Adipocyte (in vitro differentiated cells): ENCODE measurements at places on chromosomes 3 and 15.

DNA sequence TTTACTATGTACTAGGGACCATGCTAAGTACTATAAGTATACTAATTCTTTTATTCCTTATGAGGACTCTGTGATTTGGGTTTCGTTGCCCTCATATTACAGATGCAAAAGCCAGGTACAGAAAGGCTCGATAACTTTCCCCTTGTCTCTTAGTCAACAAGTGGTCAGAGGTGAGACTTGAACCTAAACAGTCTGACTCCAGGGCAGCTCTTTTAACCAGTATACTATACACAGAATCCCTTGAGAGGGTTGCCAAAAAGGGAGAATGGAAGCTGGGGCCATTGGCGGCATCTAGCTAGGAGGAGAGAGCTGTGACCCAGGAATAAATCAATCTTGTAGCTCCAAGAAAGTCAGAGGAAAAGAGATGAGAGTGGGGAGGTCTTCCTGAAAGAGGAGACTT lies 92.4 kb downstream of the TOP2B start:
- DNase-seq = no peak

DNA sequence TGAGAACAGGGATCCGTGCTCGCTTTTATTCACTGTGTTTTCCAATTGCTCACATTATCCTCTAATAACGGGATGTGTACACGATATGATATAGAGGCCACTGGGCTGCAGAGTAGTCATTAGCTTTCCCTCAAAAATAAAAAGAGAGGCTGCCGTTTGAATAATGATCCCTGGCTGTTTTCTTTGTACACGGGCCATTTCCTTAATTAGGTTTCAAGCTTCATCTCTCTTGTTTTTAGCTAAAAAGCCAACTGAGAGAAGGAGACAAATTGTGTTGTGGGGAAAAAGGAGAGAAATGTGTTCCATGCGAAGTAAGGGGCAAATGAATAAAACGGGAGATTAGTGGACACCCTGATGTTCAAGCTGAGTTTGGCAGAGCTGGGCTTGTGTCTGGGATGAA lies 174.2 kb downstream of the CACNA2D3 start:
- DNase-seq = no peak

- no peak for DNase-seq
Observed at GRCh38 chr15:94229591-94230369, 1.6 kb upstream of the MCTP2 start.

DNA sequence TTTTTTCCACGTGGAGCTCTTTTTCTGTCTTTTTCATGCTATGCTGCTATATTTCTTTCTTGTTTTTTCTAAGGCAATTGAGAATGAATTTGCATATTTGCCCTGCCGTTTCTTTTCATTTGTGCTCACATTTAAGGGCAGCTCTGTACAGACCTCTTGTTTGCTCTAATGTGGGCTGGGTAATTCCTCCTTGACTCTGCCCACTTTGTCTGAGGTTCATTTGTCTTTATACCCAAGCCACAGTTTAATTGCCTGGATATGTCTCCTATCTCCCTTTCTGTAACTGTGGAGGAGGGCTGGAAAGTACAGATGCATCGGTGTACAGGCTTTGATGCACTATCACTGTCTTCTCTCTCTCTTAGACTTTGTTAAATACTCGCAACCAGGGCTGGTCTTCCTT lies 195.9 kb downstream of the EPHB1 start:
- no peak for DNase-seq

GRCh38 chr15:35061161-35061824 lies 23.8 kb downstream of the NANOGP8 start:
- DNase-seq = no peak

- DNase-seq = no peak
Observed at GRCh38 chr3:197331131-197331530, 32.7 kb upstream of the DLG1 start.

- peak; percentile 25 for DNase-seq
Observed at GRCh38 chr3:194212845-194213331, 76.9 kb downstream of the HES1 start.

DNA sequence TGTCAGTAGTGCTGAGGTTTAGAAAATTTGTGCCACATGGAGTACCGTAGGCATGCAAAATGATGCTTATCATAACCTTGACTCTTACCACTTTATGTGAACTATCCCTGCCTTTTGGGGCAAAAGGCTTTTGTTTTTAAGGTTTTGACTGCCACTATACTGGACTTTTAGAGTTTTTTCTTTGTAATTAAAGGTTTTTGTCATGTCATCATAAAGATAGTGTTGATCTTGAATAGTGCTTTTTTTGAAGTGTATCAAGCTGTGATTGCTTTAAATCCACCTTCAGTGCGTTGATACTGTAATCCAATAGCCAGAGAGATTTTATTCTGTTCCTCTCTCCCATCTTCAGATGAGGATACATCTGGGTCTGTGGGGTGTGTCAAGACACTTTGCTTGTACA lies 172.9 kb downstream of the ITPR1 start:
- no peak for DNase-seq

DNA sequence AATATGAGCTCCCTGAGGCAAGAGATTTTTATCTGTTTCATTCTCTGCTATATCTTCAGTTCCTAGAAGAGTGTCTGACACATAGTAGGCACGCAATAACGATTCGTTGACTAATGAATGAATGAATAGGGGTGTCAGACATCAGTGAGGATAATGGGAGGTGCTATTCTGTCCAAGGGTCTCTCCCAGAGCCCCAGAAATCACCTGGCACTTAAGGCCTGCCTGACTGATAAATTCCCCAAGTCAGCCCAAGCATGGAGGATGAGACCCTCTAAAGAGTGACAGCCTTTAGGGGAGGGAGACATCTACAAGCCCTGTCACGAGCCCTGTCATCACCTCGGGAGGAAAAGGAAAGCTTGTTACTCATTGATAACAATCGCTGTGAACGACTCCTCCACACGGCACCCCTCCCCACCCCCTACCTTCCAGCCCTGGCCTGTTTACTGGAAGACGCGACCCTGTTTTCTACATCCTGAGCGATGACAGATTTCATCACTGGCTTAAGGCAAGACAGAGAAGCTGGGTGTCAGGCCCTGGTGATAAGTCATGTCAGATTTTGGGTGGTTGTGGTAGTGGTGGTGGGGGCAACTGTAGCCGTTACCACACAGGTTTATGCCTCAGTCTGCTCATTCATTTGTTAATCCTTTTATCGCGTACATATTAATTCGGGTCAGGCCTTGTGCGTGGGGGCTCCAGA lies 23.1 kb downstream of the BHLHE40 start:
- DNase-seq = no peak
